B cell (primary cell): ENCODE measurements at places on chromosomes 2 and 18. TPM values are rescaled to one million over a fixed set of nuclear protein-coding genes. Genes with fewer than 3 reads are reported as not detected.

CNRIP1 gene
- not detected in 2 replicates for total RNA-seq

GATA6 gene
- not detected in 2 replicates for total RNA-seq

DNA sequence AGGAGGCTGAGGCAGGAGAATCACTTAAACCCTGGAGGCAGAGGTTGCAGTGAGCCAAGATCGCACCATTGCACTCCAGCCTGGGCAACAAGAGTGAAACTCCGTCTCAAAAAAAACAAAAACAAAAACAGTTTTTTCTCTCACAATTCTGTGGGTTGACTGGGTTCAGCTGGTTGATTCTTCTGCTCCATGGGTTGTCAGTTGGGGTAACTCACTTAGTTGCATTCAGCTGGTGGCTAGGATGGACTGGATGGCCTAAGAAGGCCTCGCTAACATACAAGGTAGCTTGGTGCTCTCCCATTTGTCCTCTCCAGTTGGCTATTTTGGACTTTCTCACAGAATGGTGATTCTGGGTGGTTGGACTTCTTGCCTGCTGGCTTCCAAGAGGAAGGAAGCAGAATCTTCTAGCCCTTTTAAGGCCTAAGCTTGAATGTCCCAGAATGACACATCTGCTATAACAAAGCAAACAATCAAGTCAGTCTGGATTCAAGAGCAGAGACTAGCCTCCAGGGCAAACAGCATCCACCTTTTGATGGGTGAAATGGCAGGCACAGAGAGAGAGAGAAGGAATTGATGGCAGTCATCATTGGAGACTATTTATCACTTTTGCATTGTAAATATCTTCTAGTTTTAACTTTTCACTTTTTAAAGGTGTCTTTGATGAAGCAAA, 17.9 kb downstream of the LAMA3 start:
- no peaks in the 10 kb centered on the region for H3K4me1 ChIP-seq
- H3K4me3 ChIP-seq = no peak overlapping the region
- H3K36me3 ChIP-seq = no peaks in the 10 kb centered on the region

GRCh38 chr2:76323381-76323780, 612.7 kb upstream of the GCFC2 start:
- H3K36me3 ChIP-seq = no peaks in the 10 kb centered on the region
- H3K27me3 ChIP-seq = no peaks in the 10 kb centered on the region
- H3K4me1 ChIP-seq = no peaks in the 10 kb centered on the region
- H3K27ac ChIP-seq = no peak overlapping the region
- H3K4me3 ChIP-seq = no peak overlapping the region

ALK gene
- total RNA-seq = not detected in 2 replicates

- no peaks in the 10 kb centered on the region for H3K27me3 ChIP-seq
- no peaks in the 10 kb centered on the region for H3K36me3 ChIP-seq
- H3K4me1 ChIP-seq = no peaks in the 10 kb centered on the region
- H3K4me3 ChIP-seq = no peak overlapping the region
Measured at GRCh38 chr2:32812316-32812715, 134.4 kb upstream of the LTBP1 start.

FKBP7 gene
- 0.39 and 1.7 TPM in 2 replicates for total RNA-seq

- peaks cover 10% of the 10 kb centered on the region for H3K4me1 ChIP-seq
- no peak for DNase-seq
- H3K27me3 ChIP-seq = no peaks in the 10 kb centered on the region
Measured at GRCh38 chr18:6406910-6407470, 7.7 kb downstream of the L3MBTL4 start.

SLC9A2 gene
- total RNA-seq = not detected in 2 replicates

GRCh38 chr2:190679813-190680591, 31.1 kb downstream of the NAB1 start:
- no peaks in the 10 kb centered on the region for H3K27me3 ChIP-seq
- H3K36me3 ChIP-seq = no peaks in the 10 kb centered on the region
- H3K27ac ChIP-seq = peak overlapping the region; percentile 37
- peak; percentile 72 for DNase-seq
- peaks cover 14% of the 10 kb centered on the region for H3K4me1 ChIP-seq
- H3K4me3 ChIP-seq = no peak overlapping the region

GRCh38 chr2:65850695-65851094, 418.3 kb upstream of the SPRED2 start:
- H3K4me3 ChIP-seq = no peak overlapping the region
- DNase-seq = no peak
- H3K36me3 ChIP-seq = no peaks in the 10 kb centered on the region
- no peaks in the 10 kb centered on the region for H3K4me1 ChIP-seq
- no peak overlapping the region for H3K27ac ChIP-seq
- H3K27me3 ChIP-seq = peaks cover 3% of the 10 kb centered on the region

DNA sequence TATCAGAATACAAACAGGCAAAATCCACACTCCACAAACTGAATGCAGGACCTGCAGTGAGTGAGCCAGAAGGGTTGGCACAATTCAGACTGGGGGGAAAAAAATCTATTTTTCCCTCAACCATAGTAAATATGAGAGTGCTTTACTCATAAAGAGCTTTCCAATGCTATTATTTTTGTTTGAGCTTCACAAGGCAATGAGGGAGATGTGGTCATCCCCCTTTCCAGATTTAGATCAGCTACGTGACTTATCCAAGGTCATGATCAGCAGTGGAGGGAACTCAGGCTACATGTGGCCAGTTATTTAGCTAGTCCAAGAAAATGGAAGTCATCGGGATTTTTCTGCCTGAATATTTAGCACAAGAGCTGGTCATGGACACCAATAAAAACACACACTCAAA, 120.4 kb upstream of the KLF7 start:
- H3K4me1 ChIP-seq = peaks cover 3% of the 10 kb centered on the region
- no peak overlapping the region for H3K4me3 ChIP-seq
- H3K36me3 ChIP-seq = no peaks in the 10 kb centered on the region
- no peaks in the 10 kb centered on the region for H3K27me3 ChIP-seq
- DNase-seq = no peak

CD302 gene
- total RNA-seq = 1.3 and 1.5 TPM in 2 replicates

GRCh38 chr18:57755473-57756067, 47.5 kb downstream of the ATP8B1 start:
- no peak overlapping the region for H3K27ac ChIP-seq
- H3K27me3 ChIP-seq = no peaks in the 10 kb centered on the region
- no peak overlapping the region for H3K4me3 ChIP-seq

DNA sequence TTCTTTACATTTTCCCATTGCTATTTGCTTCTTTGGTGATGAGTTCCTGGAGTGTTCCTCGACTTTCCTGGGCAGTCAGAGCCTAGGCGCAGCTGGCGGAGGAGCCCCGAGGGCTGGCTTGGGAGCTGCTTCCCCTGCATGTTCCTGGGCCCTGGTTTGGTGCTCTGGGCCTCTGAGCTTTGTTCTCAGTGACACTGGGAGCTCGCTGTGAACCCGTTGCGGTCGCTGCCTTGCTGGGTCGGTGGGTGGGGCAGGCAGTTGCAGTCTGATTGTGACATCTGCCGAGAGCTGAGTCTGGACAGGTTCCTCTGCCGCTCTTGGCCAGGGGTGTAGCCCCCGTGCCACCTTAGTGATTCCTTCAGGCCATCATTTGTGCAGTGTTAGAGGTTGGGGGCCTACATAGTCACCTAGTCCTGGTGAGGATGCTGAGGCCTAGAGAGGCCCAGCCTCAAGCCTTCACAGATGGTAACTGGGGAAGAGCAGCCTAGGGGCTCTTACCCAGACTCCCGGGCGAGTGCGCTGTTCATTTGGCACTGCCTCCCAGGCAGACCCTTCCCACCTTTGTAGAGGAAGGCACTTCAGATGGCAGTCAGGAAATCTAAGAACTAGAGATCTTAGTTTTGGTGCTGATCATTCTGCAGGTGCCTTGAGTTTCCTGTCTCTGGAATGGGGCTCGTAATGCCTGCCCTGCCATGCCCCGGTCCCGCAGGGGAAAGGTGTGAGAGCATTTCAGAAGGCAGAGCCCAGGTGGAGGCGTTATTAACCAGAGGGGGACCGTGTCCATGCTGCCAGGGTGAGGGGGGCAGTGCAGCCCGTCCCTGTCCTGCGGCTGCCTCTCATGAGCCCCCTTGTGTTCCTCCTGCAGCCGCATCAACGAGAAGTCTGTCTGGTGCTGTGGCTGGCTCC, 8.4 kb downstream of the ASB1 start:
- no peaks in the 10 kb centered on the region for H3K4me1 ChIP-seq
- H3K27ac ChIP-seq = no peak overlapping the region
- DNase-seq = no peak
- no peak overlapping the region for H3K4me3 ChIP-seq
- no peaks in the 10 kb centered on the region for H3K27me3 ChIP-seq

DNA sequence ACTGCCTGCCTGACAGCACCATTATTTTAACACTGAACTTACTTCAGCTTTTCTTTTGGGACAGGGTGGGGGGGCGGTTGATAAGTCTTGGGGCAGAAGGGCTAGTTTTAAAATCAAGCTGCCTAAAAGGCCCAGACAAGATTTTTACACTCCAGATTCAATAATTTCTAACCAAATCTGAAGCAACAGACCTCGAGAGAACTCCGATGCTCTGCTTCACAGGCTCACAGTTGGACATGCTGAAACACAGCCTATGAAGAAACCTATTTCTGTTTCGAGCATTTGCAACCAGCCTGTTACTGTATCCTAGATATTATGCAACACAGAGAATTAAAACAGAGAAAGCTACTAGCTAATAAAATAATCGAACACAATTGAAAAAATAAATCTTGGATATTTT, 1.3 kb upstream of the MYT1L start:
- H3K4me3 ChIP-seq = no peak overlapping the region
- no peak overlapping the region for H3K27ac ChIP-seq
- no peaks in the 10 kb centered on the region for H3K4me1 ChIP-seq
- H3K27me3 ChIP-seq = no peaks in the 10 kb centered on the region

DNA sequence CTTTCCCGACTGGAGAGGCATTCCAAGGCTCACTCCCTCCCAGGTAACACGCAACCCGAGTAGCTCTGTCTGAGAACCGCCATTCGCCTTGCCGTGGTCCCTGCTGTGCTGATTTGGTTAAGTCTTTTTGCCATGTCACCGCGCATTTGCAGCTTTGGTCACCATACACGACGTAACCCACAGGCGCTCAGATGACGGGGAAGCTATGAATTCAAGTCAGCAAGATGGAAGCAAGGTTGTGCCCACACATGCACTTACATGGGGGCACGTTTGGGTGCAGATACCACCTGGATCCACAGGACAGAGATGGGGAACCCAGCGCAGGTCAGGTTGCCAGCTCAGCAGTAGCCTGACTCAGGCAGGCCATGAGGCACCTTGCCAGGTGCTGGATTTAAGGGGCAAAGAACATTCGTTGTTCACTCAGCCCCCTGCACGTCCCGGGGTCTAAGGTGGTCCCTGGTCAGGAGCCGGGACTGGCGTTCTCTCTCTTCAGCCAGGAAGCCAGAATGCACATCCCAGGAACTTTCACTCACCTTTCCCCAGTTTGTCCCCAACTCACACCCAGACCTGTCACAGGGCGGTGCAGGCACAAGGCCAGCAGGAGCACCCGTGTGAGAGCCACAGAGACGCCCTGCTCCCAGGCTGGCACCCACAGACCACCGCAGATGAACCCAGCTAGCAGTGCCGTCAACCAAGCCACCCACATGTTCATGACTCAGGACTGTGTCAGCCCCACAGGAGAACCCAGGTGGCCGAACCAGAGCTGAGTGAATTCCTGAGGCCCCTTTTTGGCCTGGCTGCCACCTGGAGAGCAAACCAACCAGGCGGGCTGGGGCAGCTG, 19.9 kb downstream of the SNED1 start:
- H3K4me3 ChIP-seq = no peak overlapping the region
- no peak for DNase-seq
- H3K4me1 ChIP-seq = no peaks in the 10 kb centered on the region
- H3K36me3 ChIP-seq = no peaks in the 10 kb centered on the region

GRCh38 chr2:46873604-46874068, 42.0 kb downstream of the MCFD2 start:
- no peaks in the 10 kb centered on the region for H3K36me3 ChIP-seq
- no peaks in the 10 kb centered on the region for H3K4me1 ChIP-seq
- H3K27ac ChIP-seq = no peak overlapping the region
- H3K4me3 ChIP-seq = no peak overlapping the region
- H3K27me3 ChIP-seq = peaks cover 3% of the 10 kb centered on the region

GRCh38 chr18:11851806-11852337, 659 bp downstream of the CHMP1B start:
- peaks cover 13% of the 10 kb centered on the region for H3K36me3 ChIP-seq
- peak overlapping the region; percentile 97 for H3K27ac ChIP-seq
- no peaks in the 10 kb centered on the region for H3K27me3 ChIP-seq
- peak; percentile 68 for DNase-seq
- H3K4me3 ChIP-seq = peak overlapping the region; percentile 98

- no peak overlapping the region for H3K27ac ChIP-seq
- no peak for DNase-seq
- no peaks in the 10 kb centered on the region for H3K27me3 ChIP-seq
- no peaks in the 10 kb centered on the region for H3K4me1 ChIP-seq
Measured at GRCh38 chr2:191740016-191740419, 62.1 kb downstream of the NABP1 start.

- no peak overlapping the region for H3K4me3 ChIP-seq
- H3K27ac ChIP-seq = no peak overlapping the region
- no peak for DNase-seq
- no peaks in the 10 kb centered on the region for H3K27me3 ChIP-seq
- no peaks in the 10 kb centered on the region for H3K36me3 ChIP-seq
Measured at GRCh38 chr18:66511792-66512191, 92.1 kb downstream of the CDH19 start.

KCTD1 gene
- 4.1 and 5.0 TPM in 2 replicates for total RNA-seq

DNA sequence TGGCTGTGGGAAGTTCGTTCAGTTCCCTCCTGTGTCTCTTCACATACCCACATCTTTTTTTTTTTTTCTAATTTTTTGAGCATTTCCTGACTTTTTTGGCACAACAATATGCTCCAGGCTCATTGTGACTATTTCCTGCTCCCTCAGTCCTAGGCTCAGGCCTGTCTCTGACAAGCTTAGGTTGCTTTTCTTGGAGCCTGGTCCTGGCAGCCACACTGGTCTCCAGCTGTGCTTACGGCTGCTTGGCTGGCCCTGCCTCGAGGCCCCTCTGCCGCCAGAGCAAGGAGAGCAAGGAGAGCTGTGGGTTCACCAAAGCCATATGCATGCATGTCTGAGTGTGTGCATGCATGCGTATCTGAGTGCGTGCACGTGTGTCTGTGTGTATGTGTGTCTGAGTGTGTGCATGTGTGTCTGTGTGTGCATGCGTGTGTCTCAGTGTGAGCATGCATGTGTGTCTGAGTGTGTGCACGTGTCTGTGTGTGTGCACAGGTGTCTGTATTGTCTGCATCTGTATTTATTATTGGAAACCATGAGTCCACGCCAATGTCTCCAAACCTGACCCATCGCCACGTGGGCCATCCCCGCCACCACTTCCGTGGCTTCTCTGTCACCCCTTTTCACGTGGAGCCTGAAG, 766.1 kb upstream of the SALL3 start:
- no peaks in the 10 kb centered on the region for H3K4me1 ChIP-seq
- H3K36me3 ChIP-seq = no peaks in the 10 kb centered on the region
- H3K27me3 ChIP-seq = no peaks in the 10 kb centered on the region
